CD14-positive monocyte (primary cell): ENCODE measurements at places on chromosomes 6 and 20. TPM values are rescaled to one million over a fixed set of nuclear protein-coding genes. Genes with fewer than 3 reads are reported as not detected.

GRCh38 chr6:12602951-12603672, 113.5 kb upstream of the PHACTR1 start:
- H3K27ac ChIP-seq = no peak overlapping the region
- no peaks in the 10 kb centered on the region for H3K27me3 ChIP-seq
- no peaks in the 10 kb centered on the region for H3K36me3 ChIP-seq
- DNase-seq = no peak
- H3K4me1 ChIP-seq = peaks cover 14% of the 10 kb centered on the region

- DNase-seq = no peak
- H3K27me3 ChIP-seq = no peaks in the 10 kb centered on the region
- H3K36me3 ChIP-seq = no peaks in the 10 kb centered on the region
- H3K4me3 ChIP-seq = no peak overlapping the region
Measured at GRCh38 chr20:14189794-14190402, 147.5 kb downstream of the FLRT3 start.

GRCh38 chr6:167826896-167827582, at the start of gene AFDN:
AFDN (plus strand) TSS chr6:167826911; CDS start chr6:167827133, 222 bp downstream.
- H3K4me3 ChIP-seq = peak within 1 kb of the TSS; percentile 58
- peaks cover 87% of the 10 kb centered on the region for H3K27me3 ChIP-seq
- no peak within 1 kb of the TSS for H3K27ac ChIP-seq
- no peaks in the 10 kb centered on the region for H3K36me3 ChIP-seq

PACRG gene
- polyA plus RNA-seq = not detected in 2 replicates

OPN5 gene
- polyA plus RNA-seq = not detected in 2 replicates

GRCh38 chr6:111572216-111572706, 33.4 kb downstream of the TRAF3IP2 start:
- no peaks in the 10 kb centered on the region for H3K27me3 ChIP-seq
- no peak overlapping the region for H3K4me3 ChIP-seq
- no peak for DNase-seq

GRCh38 chr6:105994591-105995390, 91.3 kb upstream of the PRDM1 start:
- H3K27ac ChIP-seq = peak overlapping the region; percentile 72
- DNase-seq = peak; percentile 88
- no peaks in the 10 kb centered on the region for H3K36me3 ChIP-seq

AIF1 gene
- 2,275 TPM for polyA plus RNA-seq

GRCh38 chr6:98146656-98147055, 687.7 kb upstream of the POU3F2 start:
- H3K27ac ChIP-seq = no peak overlapping the region
- no peaks in the 10 kb centered on the region for H3K27me3 ChIP-seq
- H3K4me3 ChIP-seq = no peak overlapping the region
- DNase-seq = no peak

DNA sequence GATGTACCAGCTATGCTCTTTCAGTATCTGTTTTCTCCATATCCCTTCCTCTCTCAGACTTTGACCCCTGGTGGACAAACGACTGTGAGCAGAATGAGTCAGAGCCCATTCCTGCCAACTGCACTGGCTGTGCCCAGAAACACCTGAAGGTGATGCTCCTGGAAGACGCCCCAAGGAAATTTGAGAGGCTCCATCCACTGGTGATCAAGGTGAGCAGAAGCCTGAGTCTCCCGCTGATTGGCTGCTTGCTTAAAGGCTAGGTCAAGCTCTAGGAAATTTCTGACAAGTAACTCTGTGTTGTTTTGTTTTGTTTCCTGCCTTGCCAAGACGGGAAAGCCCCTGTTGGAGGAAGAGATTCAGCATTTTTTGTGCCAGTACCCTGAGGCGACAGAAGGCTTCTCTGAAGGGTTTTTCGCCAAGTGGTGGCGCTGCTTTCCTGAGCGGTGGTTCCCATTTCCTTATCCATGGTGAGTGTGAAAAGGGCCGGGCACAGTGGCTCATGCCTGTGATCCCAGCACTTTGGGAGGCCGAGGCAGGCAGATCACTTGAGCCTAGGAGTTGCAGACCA, 28.6 kb downstream of the C6orf89 start:
- DNase-seq = no peak
- H3K36me3 ChIP-seq = peaks cover 89% of the 10 kb centered on the region
- no peak overlapping the region for H3K27ac ChIP-seq
- no peak overlapping the region for H3K4me3 ChIP-seq

DNA sequence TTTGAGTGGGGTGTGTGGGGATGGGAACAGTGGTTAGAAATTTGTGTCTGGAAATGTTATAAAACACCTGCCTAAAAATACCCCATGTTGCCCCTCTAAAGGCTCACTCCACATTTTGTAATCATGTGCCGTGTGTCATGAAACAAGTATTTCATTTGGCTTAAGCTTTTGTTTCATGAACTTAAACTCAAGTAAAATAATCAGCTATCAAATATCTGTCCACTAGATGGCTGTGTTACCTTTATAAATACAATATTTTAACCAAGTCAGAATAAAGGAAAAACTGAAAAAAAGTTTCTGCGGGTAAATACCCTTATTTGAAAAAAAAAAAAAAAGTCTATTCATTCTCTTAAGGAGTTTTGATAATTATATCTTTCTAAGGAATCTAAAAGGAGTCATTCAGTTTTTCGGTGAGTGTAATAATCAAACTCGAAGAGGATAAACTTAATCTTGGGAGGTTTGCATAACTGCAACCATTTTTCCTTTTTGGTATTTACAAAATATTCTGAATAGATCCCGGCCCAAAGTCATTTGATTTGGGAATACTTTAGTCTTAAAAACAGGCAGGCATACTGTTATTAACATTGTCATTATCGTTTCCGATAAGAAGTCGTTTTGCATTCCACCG, 29.9 kb upstream of the MTRF1L start:
- no peak for DNase-seq
- no peaks in the 10 kb centered on the region for H3K27me3 ChIP-seq
- no peaks in the 10 kb centered on the region for H3K36me3 ChIP-seq
- H3K4me1 ChIP-seq = no peaks in the 10 kb centered on the region
- H3K4me3 ChIP-seq = no peak overlapping the region

DNA sequence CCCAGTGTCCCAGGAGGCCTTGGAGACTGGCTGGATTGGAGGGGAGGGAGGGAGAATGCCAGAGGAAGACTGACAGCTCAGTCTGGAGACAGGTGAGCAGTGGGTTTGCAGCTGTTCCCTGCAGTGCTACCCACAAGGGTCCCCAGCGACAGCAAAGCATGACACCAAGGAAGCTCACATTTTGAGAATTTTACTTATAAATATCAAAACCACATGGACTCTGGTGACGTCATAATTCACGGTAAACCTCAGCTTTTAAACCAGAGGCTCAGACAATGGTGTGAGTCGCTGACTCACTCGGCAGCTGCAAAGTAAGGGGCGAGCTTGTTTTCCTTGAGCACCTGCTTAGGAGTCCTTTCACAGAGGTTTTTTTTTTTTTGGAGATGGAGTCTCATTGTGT, 65.2 kb downstream of the THBS2 start:
- H3K4me1 ChIP-seq = no peaks in the 10 kb centered on the region
- H3K27ac ChIP-seq = no peak overlapping the region
- H3K4me3 ChIP-seq = no peak overlapping the region
- H3K27me3 ChIP-seq = no peaks in the 10 kb centered on the region
- H3K36me3 ChIP-seq = no peaks in the 10 kb centered on the region

- peaks cover 66% of the 10 kb centered on the region for H3K4me1 ChIP-seq
- H3K4me3 ChIP-seq = peak overlapping the region; percentile 99
- peak; percentile 75 for DNase-seq
- H3K27ac ChIP-seq = peak overlapping the region; percentile 92
- H3K27me3 ChIP-seq = no peaks in the 10 kb centered on the region
- H3K36me3 ChIP-seq = no peaks in the 10 kb centered on the region
Measured at GRCh38 chr6:36029464-36029863, 1.9 kb downstream of the MAPK14 start.

- DNase-seq = no peak
- no peak overlapping the region for H3K4me3 ChIP-seq
- no peaks in the 10 kb centered on the region for H3K4me1 ChIP-seq
- no peaks in the 10 kb centered on the region for H3K36me3 ChIP-seq
- no peaks in the 10 kb centered on the region for H3K27me3 ChIP-seq
Measured at GRCh38 chr6:116522896-116523295, 11.5 kb downstream of the CALHM5 start.

TOX2 gene
- 0.41 and 0.56 TPM in 2 replicates for polyA plus RNA-seq

GRCh38 chr6:42896178-42896719, 16.8 kb downstream of the RPL7L1 start:
- DNase-seq = no peak
- H3K27me3 ChIP-seq = no peaks in the 10 kb centered on the region
- H3K27ac ChIP-seq = no peak overlapping the region
- no peak overlapping the region for H3K4me3 ChIP-seq

SLC12A5 gene
- not detected for polyA plus RNA-seq

DNA sequence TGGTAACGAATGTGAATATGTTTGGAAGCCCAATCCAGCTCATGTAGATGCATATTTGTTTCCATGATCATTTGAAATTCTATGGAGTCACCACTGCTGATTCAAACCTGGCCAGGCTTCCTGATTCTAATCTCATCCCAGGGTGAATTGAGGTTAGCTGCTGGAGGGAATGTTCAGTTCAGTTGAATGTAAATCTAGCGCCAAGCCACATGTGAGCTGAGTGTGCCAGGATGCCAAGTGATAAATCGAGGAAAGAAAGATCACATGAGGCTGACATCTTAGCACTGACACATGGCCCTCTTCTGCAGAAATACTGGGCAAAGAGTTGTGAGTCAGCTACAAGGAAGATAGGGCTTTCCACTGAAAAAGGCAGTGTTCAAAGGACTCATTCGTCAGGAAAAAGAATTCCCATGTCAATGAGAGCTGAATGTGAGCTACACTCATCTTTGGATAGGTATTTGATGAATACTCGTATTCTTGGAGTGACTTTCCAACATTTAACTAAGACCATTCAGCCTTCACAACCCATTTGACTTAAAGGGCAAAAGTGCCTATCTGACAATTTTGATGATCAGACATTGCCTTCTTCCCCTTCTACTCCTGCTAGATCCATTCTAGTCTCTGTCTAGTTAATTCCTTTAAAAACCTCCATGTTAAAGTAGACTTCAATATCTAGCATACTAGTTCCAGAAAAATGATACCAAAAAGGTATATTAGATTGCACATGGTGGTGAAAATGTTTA, 172.1 kb downstream of the MTFR2 start:
- no peak for DNase-seq
- no peaks in the 10 kb centered on the region for H3K4me1 ChIP-seq
- no peaks in the 10 kb centered on the region for H3K27me3 ChIP-seq
- no peak overlapping the region for H3K27ac ChIP-seq
- H3K4me3 ChIP-seq = no peak overlapping the region

GRCh38 chr20:63096681-63097335, 90.0 kb upstream of the BHLHE23 start:
- no peak overlapping the region for H3K4me3 ChIP-seq
- H3K4me1 ChIP-seq = no peaks in the 10 kb centered on the region
- no peaks in the 10 kb centered on the region for H3K36me3 ChIP-seq
- no peak for DNase-seq
- peaks cover 3% of the 10 kb centered on the region for H3K27me3 ChIP-seq
